GM23248 (cell line): ENCODE measurements at places on chromosomes 7 and 10. TPM values are rescaled to one million over a fixed set of nuclear protein-coding genes. Genes with fewer than 3 reads are reported as not detected.

ZP3 gene
- 4.5 and 5.3 TPM in 2 replicates for total RNA-seq

SYT15B gene
- 1.9 TPM in 2 replicates for total RNA-seq

MLXIPL gene
- not detected in 2 replicates for total RNA-seq

PNLIPRP2 gene
- not detected in 2 replicates for total RNA-seq

TMEM273 gene
- not detected in 2 replicates for total RNA-seq

FAM13C gene
- 0.51 and 0.54 TPM in 2 replicates for total RNA-seq
